ENCODE measurements at places on chromosomes 12 and 14. TPM values are rescaled to one million over a fixed set of nuclear protein-coding genes. Genes with fewer than 3 reads are reported as not detected.

DNA sequence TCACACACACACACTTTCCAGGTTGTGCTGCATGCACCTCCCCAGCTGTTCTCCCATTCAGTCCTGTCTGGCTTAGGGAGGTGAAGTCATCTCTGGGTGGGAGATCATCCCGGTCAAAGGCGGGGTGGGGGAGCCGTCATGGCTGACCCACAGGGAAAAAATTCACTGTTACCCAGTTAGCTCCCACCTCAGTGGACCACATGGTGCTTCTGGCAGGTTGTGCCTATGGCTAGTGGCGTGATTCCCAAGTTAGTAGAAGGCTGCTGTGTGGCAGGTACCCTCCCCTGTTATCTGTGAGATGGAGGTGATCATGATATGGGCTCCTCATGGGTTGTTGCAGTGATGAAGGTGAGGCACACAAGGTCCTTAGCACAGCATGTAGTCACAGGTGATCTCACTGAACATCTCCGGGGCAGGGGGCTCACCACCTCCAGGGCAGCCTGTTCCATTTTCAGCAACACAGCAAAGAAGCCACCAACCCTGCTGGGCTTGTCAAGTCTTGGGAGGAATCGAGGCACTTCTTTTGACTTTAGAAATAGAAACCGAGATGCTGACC, 154.9 kb upstream of the CCND2 start:
- no peak for DNase-seq
- H3K4me3 ChIP-seq: no peak overlapping the region
- H3K36me3 ChIP-seq: no peaks in the 10 kb centered on the region
- H3K4me1 ChIP-seq: peaks cover 23% of the 10 kb centered on the region

- H3K27me3 ChIP-seq: no peaks in the 10 kb centered on the region
- H3K27ac ChIP-seq: no peak overlapping the region
- H3K36me3 ChIP-seq: no peaks in the 10 kb centered on the region
- no peak for DNase-seq
Observed at GRCh38 chr14:53346988-53347387, 193.9 kb upstream of the DDHD1 start.

DNA sequence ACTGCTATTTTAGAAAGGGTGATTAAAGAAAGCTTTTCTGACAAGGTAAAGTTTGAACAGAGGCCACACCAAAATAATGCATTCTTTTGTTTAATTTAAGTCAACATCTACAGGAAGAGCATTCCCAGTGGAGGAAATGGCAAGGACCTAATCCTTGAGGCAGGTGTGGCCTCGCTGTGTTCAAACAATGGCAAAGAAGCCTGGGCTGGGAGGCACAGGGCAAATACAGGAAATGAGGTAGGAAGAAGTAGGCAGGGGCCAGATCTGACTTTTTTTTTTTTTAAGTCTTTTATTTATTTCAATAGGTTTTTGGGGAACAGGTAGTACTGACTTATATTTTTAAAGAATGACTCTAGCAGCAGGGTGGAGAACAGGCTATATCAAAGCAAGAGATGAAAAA, 53.5 kb downstream of the ARMH4 start:
- H3K4me3 ChIP-seq: no peak overlapping the region
- no peaks in the 10 kb centered on the region for H3K36me3 ChIP-seq
- H3K27me3 ChIP-seq: no peaks in the 10 kb centered on the region
- no peak for DNase-seq
- no peak overlapping the region for H3K27ac ChIP-seq
- H3K4me1 ChIP-seq: no peaks in the 10 kb centered on the region

DNA sequence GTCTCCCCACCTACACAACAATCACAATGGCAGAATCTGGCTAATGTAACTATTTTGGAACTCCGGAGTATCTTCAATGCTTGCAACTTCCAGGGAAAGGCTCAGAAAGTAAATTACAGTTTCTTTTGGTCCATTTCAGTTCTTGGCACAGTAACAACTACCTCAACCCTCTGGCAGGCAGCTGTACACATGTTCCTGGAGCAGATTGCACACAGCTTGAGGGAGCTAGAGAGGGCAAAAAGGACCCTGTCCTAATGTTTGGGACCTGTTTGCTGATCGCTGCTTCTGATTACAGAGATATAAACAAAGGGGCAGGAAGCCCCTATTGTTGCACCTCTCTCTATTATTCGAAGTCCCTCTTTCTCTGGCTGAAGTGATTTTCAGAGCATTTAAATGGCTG, 35.2 kb upstream of the SLC38A1 start:
- no peaks in the 10 kb centered on the region for H3K4me1 ChIP-seq
- no peak overlapping the region for H3K27ac ChIP-seq
- H3K27me3 ChIP-seq: no peaks in the 10 kb centered on the region
- H3K4me3 ChIP-seq: no peak overlapping the region
- no peak for DNase-seq

DNA sequence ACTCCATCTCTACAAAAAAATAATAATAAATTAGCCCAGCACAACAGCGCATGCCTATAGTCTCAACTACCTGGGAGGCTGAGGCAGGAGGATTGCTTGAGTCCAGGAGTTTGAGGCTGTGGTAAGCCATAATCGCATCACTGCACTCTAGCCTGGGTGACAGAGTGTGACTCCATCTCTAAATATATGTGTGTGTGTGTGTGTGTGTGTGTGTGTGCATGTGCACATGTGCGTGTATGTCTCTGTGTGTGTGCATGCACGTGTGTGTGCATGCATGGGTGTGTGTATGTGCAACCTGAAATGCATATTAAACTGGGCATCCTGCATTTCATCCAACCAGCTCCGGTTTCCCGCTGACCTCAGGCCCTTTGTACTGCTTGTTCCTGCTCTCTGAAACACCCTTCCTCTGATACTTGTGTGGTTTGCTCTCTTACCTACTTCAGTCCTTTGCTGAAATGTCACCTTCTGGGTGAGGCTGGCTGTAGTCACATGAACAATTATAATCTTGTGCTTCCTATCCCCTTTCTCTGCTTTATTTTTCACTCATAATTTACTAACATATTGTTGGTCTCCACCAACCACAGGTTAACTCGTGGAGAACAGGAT, 46.9 kb downstream of the PHLDA1 start:
- peaks cover 11% of the 10 kb centered on the region for H3K36me3 ChIP-seq
- no peak overlapping the region for H3K4me3 ChIP-seq
- no peak overlapping the region for H3K27ac ChIP-seq

Gene DPPA3
- total RNA-seq: 0.81 TPM

Gene PRH2
- total RNA-seq: not detected

Gene SERPINA3
- 0.29 TPM for total RNA-seq

Gene CYP27B1
- total RNA-seq: 4.0 TPM

Gene TDRD9
- total RNA-seq: not detected
